ENCODE measurements at places on chromosomes 7 and 10.
A peak's percentile ranks its signal among the peaks of the same experiment; 100 is the strongest.

DNA sequence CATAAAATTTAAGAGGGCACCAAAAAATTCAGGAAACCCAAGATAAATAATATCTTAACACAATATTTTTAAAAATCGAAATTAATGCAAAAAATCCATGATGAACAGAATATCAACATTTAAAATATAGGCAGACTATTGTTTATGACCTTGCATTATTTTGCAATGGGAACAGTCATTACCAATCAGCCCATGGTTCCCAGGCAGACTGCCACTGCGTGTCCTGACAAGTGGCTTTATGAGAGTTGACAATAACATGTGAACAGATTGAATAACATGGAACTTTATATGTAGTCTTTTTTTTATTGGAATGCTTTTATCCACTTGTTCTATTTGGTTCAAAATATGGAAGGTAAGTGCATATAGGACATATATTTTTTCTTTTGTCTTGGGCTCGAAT, 3.1 kb upstream of the AVPI1 start:
- H3K27ac ChIP-seq, result peak overlapping the region; percentile 94
- H3K4me3 ChIP-seq, result no peak overlapping the region
- peaks cover 26% of the 10 kb centered on the region for H3K4me1 ChIP-seq
- no peaks in the 10 kb centered on the region for H3K27me3 ChIP-seq

GRCh38 chr7:141551094-141551781, at the start of gene AGK:
AGK (plus strand) TSS chr7:141551410; CDS start chr7:141555467, 4,057 bp downstream.
- H3K27me3 ChIP-seq, result no peaks in the 10 kb centered on the region
- peak within 1 kb of the TSS; percentile 91 for H3K4me3 ChIP-seq
- DNase-seq, result peak; percentile 73
- H3K4me1 ChIP-seq, result no peaks in the 10 kb centered on the region
- H3K36me3 ChIP-seq, result peaks cover 5% of the 10 kb centered on the region
- peak within 1 kb of the TSS; percentile 77 for H3K27ac ChIP-seq

DNA sequence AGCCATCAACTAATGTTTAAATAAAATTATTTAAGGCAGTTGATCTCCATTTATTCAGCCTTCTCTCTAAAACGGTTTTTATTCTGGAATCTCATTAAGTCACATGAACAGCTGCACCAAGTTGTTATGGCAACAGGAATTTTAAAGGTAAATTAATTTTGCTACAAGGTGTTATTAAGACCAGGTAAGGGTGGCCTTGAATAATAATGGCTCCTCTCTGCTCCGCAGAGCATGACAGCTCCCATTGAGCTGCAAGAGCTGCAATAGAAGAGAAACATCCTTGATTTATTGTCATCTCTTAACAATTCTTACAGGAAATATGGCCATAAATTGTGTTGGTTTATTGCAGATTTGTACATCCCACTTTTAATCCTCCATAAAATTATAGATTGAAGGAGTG, 165.8 kb downstream of the KLF6 start:
- no peaks in the 10 kb centered on the region for H3K27me3 ChIP-seq
- H3K36me3 ChIP-seq, result no peaks in the 10 kb centered on the region

GRCh38 chr7:44052771-44053365, 8.4 kb downstream of the DBNL start:
- H3K4me1 ChIP-seq, result no peaks in the 10 kb centered on the region
- no peak overlapping the region for H3K4me3 ChIP-seq
- H3K36me3 ChIP-seq, result peaks cover 66% of the 10 kb centered on the region

GRCh38 chr7:114785496-114785895, 136.4 kb upstream of the MDFIC start:
- no peak for DNase-seq
- no peaks in the 10 kb centered on the region for H3K27me3 ChIP-seq

GRCh38 chr7:68256295-68256694, 1259.7 kb downstream of the TYW1 start:
- no peaks in the 10 kb centered on the region for H3K4me1 ChIP-seq
- H3K27me3 ChIP-seq, result no peaks in the 10 kb centered on the region
- no peak overlapping the region for H3K4me3 ChIP-seq
- H3K27ac ChIP-seq, result no peak overlapping the region
- no peak for DNase-seq

GRCh38 chr7:158740657-158741293, 36.2 kb upstream of the NCAPG2 start:
- peaks cover 97% of the 10 kb centered on the region for H3K36me3 ChIP-seq
- no peak overlapping the region for H3K4me3 ChIP-seq
- no peak for DNase-seq
- no peaks in the 10 kb centered on the region for H3K4me1 ChIP-seq
- H3K27ac ChIP-seq, result no peak overlapping the region

DNA sequence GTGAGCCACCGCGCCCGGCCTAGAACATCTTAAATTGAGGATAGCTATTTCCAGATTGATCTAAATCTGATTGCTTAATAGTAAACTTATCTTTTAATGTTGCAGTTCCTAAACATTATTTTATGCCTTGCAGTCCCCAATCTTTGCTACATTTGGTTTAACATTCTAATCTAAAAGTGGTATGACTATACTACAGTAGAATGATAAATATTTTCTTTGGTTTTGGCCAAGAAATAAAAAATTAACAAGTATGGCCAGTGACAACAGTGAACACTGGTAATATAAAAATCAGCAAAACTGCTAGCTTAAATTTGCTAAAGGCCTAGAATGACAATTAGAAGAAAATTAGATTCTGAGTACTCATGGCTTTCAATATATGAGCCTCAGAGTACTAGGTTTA, 73.5 kb downstream of the CDK6 start:
- H3K4me1 ChIP-seq, result peaks cover 17% of the 10 kb centered on the region
- no peaks in the 10 kb centered on the region for H3K27me3 ChIP-seq

DNA sequence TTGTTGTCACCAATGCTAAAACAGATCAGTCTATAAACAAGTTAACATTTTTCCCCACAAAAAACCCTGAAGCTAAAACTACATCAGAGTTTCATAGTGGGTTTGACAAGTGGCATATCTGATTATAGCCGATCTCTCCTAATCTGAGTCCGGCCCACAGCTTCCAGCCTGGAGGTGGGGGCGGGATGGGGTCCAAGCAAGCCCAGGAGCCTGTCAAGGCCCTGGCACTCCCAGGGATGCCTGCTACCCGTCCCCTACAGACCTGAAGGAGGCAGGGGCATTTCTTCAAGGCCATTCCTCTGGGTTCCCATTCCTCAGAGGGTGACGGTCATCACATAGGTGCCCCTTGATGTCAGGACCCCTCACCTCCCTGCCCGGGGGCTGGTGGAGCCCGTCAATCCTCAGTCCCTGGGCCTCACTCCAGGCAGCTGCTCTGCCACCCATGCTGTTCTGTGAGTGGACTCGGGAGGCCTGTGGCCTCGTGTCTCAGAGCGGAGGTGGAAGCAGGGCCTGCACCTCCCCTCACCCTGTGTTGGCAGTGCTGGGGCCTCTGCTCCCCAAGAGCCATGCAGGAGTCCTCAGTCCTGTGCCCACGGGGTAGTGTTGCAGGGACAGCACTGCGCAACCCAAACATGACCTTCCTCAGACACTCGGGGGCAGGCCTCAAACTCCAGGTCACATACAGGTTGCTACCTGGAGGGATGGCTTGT, 8.8 kb downstream of the DPYSL4 start:
- H3K4me3 ChIP-seq, result no peak overlapping the region
- DNase-seq, result no peak
- no peaks in the 10 kb centered on the region for H3K4me1 ChIP-seq
- H3K36me3 ChIP-seq, result no peaks in the 10 kb centered on the region
- H3K27ac ChIP-seq, result no peak overlapping the region

DNA sequence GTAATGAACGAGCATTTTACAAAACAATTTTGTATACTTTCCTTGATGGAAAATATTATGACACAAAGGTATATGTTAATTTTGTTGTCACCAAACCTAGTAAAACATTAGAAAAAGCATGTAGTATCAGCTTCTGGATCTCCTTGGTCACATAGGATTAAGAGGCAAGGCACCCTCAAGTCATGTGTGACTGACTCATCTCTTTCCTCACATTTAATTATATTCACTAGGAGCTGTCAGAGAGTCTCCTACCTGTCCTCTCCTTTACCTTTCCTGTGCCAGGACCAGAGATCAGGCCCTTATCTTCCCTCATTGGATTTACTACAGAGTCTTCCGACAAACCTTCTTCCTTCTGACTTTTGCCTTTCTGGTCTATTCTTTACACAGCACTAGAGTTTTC, 111.3 kb upstream of the RPA3 start:
- DNase-seq, result no peak
- H3K27me3 ChIP-seq, result no peaks in the 10 kb centered on the region
- H3K27ac ChIP-seq, result no peak overlapping the region
- no peaks in the 10 kb centered on the region for H3K36me3 ChIP-seq

- no peaks in the 10 kb centered on the region for H3K4me1 ChIP-seq
- no peak overlapping the region for H3K27ac ChIP-seq
- no peaks in the 10 kb centered on the region for H3K36me3 ChIP-seq
- no peak for DNase-seq
These were observed 4.7 kb downstream of the TMEM236 start for GRCh38 chr10:17756557-17757217.

- H3K27ac ChIP-seq, result no peak overlapping the region
- no peaks in the 10 kb centered on the region for H3K27me3 ChIP-seq
- no peak for DNase-seq
- no peak overlapping the region for H3K4me3 ChIP-seq
- H3K36me3 ChIP-seq, result no peaks in the 10 kb centered on the region
These were observed 99.9 kb downstream of the CNTNAP2 start for GRCh38 chr7:146216396-146217041.

GRCh38 chr10:132742837-132743194, 43.1 kb downstream of the NKX6-2 start:
- H3K27me3 ChIP-seq, result no peaks in the 10 kb centered on the region
- DNase-seq, result no peak
- H3K27ac ChIP-seq, result no peak overlapping the region

DNA sequence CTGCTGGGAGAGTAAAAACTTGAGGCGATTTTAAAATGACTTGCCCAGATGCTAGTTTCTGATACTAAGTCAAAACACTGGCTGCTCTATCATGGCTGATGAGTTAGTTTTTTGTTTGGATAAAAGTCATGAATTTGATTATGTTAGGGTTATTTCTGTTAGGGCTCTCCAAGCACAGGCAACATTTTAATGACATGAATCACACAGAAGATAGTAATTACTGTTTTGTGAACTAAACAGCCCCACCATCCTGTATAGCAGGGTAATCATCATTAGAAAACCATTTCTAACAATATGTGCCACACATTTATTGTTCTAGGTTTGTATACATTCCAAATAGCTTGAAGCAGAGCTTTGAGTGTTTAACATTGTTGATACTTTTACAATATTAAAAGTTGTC, 750.3 kb downstream of the ANKRD7 start:
- no peaks in the 10 kb centered on the region for H3K4me1 ChIP-seq
- no peaks in the 10 kb centered on the region for H3K36me3 ChIP-seq
- H3K27me3 ChIP-seq, result no peaks in the 10 kb centered on the region
- H3K4me3 ChIP-seq, result no peak overlapping the region

- H3K27ac ChIP-seq, result no peak overlapping the region
- H3K36me3 ChIP-seq, result no peaks in the 10 kb centered on the region
- no peaks in the 10 kb centered on the region for H3K27me3 ChIP-seq
- H3K4me1 ChIP-seq, result no peaks in the 10 kb centered on the region
These were observed 485.4 kb downstream of the HTR7 start for GRCh38 chr10:90372451-90372850.

DNA sequence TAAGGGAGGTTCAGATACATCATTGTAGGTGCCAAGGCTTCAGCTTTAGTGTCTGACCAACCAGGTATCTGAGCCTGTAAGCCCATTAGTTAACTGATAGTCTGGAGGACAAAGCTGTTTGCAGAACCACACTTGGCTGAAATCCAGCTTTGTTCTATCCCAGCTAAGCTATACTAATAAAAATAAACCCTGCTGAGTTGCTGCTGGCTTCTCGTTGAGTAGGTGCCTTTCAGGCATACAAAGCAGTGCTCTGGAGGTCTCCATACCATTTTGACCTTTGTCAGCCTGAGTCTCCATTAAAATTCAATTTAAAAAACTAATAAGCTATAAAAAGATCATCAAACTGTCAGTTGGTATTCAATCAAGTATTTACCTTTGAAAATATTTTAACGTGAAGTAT, 22.0 kb downstream of the CDCA7L start:
- H3K27ac ChIP-seq, result no peak overlapping the region
- H3K4me1 ChIP-seq, result no peaks in the 10 kb centered on the region
- H3K4me3 ChIP-seq, result no peak overlapping the region
- H3K36me3 ChIP-seq, result no peaks in the 10 kb centered on the region

GRCh38 chr7:15643000-15643705, 43.3 kb downstream of the MEOX2 start:
- no peaks in the 10 kb centered on the region for H3K4me1 ChIP-seq
- no peak for DNase-seq
- H3K27me3 ChIP-seq, result no peaks in the 10 kb centered on the region

DNA sequence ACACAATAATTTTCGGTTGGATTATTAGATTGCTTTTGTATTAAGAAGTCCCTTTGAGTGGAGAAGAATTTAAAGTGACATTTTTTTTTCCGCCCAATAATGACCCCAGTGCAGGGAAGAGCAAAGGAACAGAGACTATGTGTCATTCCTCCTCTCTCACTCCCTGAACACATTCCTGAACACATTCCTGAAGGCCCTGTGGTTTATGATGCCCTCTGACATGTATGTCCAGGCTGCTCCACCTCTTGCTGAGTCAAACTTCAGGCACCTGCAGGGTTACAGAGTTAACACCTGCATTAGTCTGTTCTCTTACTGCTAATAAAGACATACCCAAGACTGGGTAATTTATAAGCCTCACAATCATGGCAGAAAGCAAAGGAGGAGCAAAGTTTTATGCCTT, 704.0 kb upstream of the LRRN3 start:
- no peaks in the 10 kb centered on the region for H3K27me3 ChIP-seq
- no peak overlapping the region for H3K27ac ChIP-seq
- no peak overlapping the region for H3K4me3 ChIP-seq
- no peaks in the 10 kb centered on the region for H3K36me3 ChIP-seq

GRCh38 chr7:82247814-82248433, 195.7 kb downstream of the CACNA2D1 start:
- no peaks in the 10 kb centered on the region for H3K36me3 ChIP-seq
- DNase-seq, result no peak
- H3K4me1 ChIP-seq, result peaks cover 10% of the 10 kb centered on the region
- H3K4me3 ChIP-seq, result no peak overlapping the region

GRCh38 chr10:14129770-14130169, 201.0 kb downstream of the FRMD4A start:
- no peaks in the 10 kb centered on the region for H3K27me3 ChIP-seq
- H3K4me1 ChIP-seq, result no peaks in the 10 kb centered on the region
- no peaks in the 10 kb centered on the region for H3K36me3 ChIP-seq
- H3K4me3 ChIP-seq, result no peak overlapping the region
